ENCODE measurements at places on chromosomes 2 and 18.

GRCh38 chr2:219296631-219297391 lies 12.4 kb downstream of the PTPRN start:
- H3K4me1 ChIP-seq: no peaks in the 10 kb centered on the region
- no peak for DNase-seq
- no peaks in the 10 kb centered on the region for H3K36me3 ChIP-seq
- H3K27ac ChIP-seq: no peak overlapping the region

DNA sequence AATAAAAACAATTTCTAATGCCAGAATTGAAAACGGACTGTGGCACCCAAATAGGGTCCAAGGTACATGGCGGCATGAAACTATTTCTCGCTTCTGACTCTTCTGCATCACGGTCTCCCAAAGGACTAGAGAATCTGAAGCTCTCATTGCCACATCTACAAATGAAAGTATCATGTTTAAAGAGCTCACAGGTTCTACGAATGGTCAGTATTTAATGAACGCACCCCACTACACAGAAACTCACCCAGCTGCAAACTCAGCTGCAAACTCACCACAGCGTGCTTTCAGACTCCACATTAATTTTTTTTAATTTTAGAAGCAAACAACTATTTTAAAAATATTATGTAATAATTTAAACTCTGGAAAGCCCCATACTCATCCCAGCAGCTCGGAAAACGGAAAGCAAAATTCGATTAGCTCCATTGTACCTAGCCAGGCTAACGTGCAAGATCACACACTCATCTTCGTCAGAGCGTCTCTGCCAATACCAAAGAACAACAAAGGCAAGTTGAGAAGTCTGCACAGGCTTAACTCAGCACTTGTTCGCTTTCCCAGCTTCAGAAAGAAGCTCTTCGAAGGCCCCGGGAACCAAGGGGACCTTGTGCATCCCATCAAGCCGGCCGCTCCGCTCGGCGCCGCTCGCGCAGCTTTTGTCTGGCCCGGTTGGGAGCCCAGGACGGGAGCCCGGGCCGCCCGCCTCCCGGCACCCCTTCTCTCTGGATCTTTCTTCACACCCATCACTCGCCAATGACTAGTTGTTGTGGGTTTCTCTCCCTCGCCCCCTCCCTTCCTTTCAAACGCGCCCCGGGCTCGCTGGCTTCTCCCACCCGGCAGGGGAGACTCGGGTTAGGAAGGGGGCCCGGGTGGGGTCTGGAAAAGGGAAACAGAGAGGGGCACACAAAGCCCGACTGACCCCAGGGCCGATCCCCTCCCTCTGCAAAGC lies 785 bp downstream of the CLASP1 start:
- no peak for DNase-seq
- peak overlapping the region; percentile 97 for H3K27ac ChIP-seq
- no peaks in the 10 kb centered on the region for H3K27me3 ChIP-seq
- H3K4me1 ChIP-seq: peaks cover 18% of the 10 kb centered on the region

- H3K27ac ChIP-seq: no peak overlapping the region
- no peaks in the 10 kb centered on the region for H3K4me1 ChIP-seq
- H3K27me3 ChIP-seq: no peaks in the 10 kb centered on the region
- H3K36me3 ChIP-seq: no peaks in the 10 kb centered on the region
- no peak overlapping the region for H3K4me3 ChIP-seq
Measured at GRCh38 chr18:53467756-53468155, 756.7 kb downstream of the MBD2 start.

GRCh38 chr2:60549928-60550177 lies 3.6 kb downstream of the BCL11A start:
- peak; percentile 70 for DNase-seq
- peak overlapping the region; percentile 64 for H3K4me3 ChIP-seq
- peak overlapping the region; percentile 74 for H3K27ac ChIP-seq
- no peaks in the 10 kb centered on the region for H3K36me3 ChIP-seq
- no peaks in the 10 kb centered on the region for H3K27me3 ChIP-seq
- peaks cover 6% of the 10 kb centered on the region for H3K4me1 ChIP-seq

- no peak for DNase-seq
- H3K27me3 ChIP-seq: no peaks in the 10 kb centered on the region
- no peaks in the 10 kb centered on the region for H3K36me3 ChIP-seq
- no peak overlapping the region for H3K27ac ChIP-seq
Measured at GRCh38 chr18:42086288-42086687, 131.3 kb downstream of the PIK3C3 start.

DNA sequence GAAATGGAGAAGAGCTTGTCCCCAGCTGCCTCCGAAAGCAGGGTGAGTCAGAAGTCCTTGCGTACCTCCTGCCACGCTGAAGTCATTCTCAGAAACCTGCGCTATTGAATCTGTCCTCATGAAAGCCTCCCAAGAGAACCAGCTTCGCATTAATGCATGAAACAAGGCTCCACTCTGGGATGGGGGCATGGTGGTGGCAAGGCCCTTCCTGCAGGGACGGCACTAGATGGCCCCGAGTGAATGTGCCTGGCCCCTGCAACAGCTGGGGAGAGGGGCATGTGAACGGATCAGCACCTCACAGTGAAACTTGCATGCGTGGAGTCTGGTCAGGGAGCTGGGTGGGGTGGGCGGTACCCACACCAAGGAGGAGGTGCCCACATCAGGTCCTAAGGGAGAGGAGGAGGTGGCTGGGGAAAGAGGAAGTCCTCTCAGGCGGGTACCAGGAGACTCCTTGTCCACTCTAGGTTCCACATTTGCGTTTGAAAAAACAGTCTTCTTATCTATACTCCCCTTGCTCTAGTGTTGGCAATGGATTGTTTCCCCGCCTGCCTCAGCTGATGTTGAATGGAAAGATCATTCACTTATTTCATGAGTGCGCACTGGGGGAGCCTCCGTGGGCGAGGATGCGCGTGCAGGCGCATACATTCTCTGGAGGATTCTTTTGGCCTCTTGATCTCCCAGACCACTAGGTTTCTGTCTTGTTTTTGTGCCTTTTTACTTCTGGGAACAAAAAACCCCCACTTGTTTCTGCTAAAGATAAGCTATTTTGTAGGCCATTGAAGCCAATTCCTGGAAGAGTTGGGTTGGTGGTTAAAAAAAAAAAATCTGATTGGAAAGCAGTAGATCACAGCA lies 104.7 kb downstream of the KLHL29 start:
- H3K4me3 ChIP-seq: no peak overlapping the region
- H3K4me1 ChIP-seq: no peaks in the 10 kb centered on the region
- H3K27ac ChIP-seq: no peak overlapping the region
- no peaks in the 10 kb centered on the region for H3K27me3 ChIP-seq
- no peaks in the 10 kb centered on the region for H3K36me3 ChIP-seq

- H3K4me1 ChIP-seq: no peaks in the 10 kb centered on the region
- no peak overlapping the region for H3K27ac ChIP-seq
- H3K36me3 ChIP-seq: no peaks in the 10 kb centered on the region
- no peaks in the 10 kb centered on the region for H3K27me3 ChIP-seq
- DNase-seq: no peak
- H3K4me3 ChIP-seq: no peak overlapping the region
Measured at GRCh38 chr2:152557273-152557888, 159.9 kb downstream of the PRPF40A start.

DNA sequence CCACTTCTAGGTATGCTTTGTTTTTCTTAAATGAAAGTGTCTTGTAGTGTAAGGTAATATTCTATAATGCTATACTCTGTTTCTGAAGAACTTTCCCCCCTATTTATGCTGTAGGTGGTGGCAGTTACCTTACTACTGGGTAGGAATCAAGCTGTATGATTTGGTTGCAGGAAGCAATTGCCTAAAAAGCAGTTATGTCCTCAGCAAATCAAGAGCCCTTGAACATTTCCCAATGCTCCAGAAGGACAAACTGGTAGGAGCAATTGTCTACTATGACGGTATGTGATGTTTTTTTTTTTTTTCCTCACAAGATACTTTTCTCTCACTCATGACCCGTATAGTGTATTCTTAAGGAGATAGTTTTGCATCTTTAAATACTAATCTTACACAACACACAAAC lies 77.0 kb downstream of the GPD2 start:
- H3K4me1 ChIP-seq: peaks cover 2% of the 10 kb centered on the region
- H3K36me3 ChIP-seq: no peaks in the 10 kb centered on the region
- no peak overlapping the region for H3K27ac ChIP-seq
- no peak overlapping the region for H3K4me3 ChIP-seq
- H3K27me3 ChIP-seq: no peaks in the 10 kb centered on the region
- no peak for DNase-seq

DNA sequence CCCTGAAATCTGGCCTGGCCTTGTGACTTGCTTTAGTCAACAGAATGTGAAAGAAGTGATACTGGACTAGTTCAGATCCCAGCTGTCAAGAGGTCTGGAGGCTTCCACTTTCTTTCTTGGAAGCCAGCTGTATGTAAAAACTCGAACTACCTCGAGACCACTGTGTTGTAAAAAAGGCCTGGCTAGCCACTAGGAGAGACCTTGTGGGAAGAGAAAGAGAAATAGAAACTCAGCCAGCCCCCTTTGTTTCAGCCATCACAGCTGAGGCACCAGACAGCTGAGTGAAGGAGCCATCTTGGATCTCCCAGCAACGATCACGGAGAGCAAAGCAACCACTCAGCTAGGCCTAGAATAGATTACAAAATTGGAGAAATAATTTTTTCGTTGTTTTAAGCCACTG lies 324.9 kb upstream of the TCF4 start:
- H3K27me3 ChIP-seq: no peaks in the 10 kb centered on the region
- no peak for DNase-seq
- H3K4me3 ChIP-seq: no peak overlapping the region

DNA sequence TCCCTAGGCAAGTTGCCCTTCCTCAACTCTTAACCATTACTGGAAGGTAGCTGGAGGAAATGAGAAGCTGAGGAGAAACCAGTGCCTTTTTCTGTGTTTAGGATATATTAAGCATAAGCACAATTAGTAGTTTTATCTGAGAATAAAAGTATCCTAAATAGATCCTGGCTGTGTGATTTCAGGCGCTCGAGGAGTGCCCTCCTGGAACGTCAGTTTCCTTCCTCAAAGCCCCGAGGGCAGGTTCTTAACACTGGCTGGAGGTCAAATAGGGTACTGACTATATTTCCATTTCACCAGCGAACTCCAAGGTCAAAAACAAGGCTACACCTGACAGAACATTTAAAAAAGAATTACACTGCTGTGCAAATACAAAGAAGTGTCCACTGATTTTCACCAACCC lies 1.5 kb upstream of the STON1 start:
- no peak overlapping the region for H3K4me3 ChIP-seq

DNA sequence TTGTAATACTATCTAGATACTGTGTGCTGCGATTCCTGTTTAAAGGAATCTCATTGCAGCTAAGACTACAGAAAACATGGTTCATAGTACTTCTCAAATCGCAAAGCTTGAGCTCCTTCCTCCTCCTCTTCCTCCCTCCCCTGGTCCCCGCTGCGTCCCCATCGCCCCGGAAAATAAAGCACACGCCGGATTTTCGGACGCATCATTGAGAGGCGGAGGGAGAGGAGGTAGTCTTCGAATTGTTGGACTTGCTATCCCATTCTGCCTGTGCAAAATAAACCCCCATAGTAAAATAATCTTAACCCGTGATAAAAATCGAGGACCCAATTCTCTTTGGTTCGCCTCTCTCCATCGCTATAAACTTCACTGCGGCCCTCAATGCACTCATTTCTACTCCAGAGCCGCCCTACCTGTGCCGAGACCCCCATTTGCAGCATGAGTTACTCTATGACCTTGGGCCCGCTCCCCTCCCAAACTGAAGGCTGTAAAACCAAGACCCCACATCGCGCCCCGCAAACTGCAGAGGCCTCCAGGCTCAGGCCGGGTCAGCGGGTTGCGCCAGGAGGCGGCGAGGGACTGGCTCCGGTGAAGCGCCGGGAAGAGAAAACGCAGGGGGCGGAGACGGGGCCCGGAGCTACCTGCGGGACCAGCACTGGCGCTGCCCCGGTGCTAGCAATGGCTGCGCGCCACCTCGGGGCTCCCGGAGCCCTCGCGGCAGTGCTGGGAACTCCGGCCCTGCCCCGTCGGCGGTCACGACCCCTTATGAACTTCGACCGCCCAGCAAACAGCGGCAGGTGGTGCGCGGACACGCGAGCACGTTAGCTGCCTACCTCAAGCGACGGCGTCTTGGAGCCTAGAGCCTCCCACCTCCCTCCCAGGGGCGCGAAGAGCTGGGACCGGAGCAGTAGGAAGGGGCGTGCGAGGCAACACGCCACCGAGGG lies 649 bp downstream of the ESCO1 start:
- H3K4me1 ChIP-seq: peaks cover 18% of the 10 kb centered on the region
- peak; percentile 83 for DNase-seq
- H3K36me3 ChIP-seq: no peaks in the 10 kb centered on the region
- H3K27ac ChIP-seq: peak overlapping the region; percentile 98
- no peaks in the 10 kb centered on the region for H3K27me3 ChIP-seq
- peak overlapping the region; percentile 76 for H3K4me3 ChIP-seq

- peak overlapping the region; percentile 25 for H3K27ac ChIP-seq
- no peaks in the 10 kb centered on the region for H3K36me3 ChIP-seq
- no peaks in the 10 kb centered on the region for H3K27me3 ChIP-seq
- DNase-seq: no peak
- H3K4me3 ChIP-seq: no peak overlapping the region
Measured at GRCh38 chr2:112817082-112817689, 19.4 kb downstream of the IL1B start.

DNA sequence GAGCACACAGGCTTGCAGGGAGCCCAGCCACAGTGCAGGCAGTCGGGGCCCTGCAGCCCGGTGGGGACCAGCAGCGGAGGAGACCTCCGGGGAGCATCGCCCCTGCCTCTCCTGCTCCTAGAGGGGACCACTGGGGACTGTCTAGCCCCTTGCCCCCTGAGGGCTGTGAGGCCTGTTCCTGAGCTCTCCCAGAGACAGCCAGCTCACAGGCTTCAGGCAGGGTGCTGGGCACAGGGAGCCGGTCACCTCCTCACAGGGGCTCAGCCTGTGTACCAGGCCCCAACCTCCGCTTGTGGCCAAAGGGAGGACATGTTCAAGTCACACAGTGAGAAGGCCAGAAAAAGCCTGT lies 3.5 kb upstream of the NMUR1 start:
- no peaks in the 10 kb centered on the region for H3K4me1 ChIP-seq
- H3K4me3 ChIP-seq: no peak overlapping the region
- no peaks in the 10 kb centered on the region for H3K36me3 ChIP-seq
- no peaks in the 10 kb centered on the region for H3K27me3 ChIP-seq
- no peak for DNase-seq

- no peaks in the 10 kb centered on the region for H3K27me3 ChIP-seq
- H3K4me3 ChIP-seq: no peak overlapping the region
- no peak overlapping the region for H3K27ac ChIP-seq
- no peak for DNase-seq
Measured at GRCh38 chr2:946073-946948, 4.3 kb upstream of the SNTG2 start.

- H3K36me3 ChIP-seq: no peaks in the 10 kb centered on the region
- no peak overlapping the region for H3K4me3 ChIP-seq
- H3K27me3 ChIP-seq: no peaks in the 10 kb centered on the region
- no peak overlapping the region for H3K27ac ChIP-seq
- no peak for DNase-seq
- H3K4me1 ChIP-seq: no peaks in the 10 kb centered on the region
Measured at GRCh38 chr18:49997558-49997957, 184.2 kb upstream of the ACAA2 start.

DNA sequence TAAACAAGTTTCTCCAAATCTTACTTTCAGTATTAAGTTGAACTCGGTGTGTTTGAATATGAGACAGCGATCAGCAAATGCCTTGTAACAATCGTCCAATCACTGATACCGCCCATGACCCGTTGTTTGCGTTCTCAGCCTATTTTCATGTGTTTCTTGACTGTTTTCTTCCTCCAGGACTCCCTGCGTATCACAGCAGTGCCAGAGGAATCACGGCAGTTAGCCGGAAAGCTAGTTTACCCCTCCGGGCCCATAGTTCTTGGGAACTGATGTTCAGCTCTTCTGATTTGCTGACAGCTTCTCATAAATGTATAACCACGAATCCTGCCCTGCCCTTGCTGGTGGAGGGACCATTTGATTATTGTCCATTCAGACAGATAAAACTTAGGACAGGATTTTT lies 42.2 kb upstream of the TPO start:
- no peak overlapping the region for H3K4me3 ChIP-seq
- H3K27me3 ChIP-seq: no peaks in the 10 kb centered on the region
- peaks cover 4% of the 10 kb centered on the region for H3K4me1 ChIP-seq
- no peaks in the 10 kb centered on the region for H3K36me3 ChIP-seq
- no peak overlapping the region for H3K27ac ChIP-seq
